Activated gamma-delta T cell (primary cell): ENCODE measurements at places on chromosomes 4 and X.

- DNase-seq = no peak
These were observed 45.0 kb upstream of the ARHGEF6 start for GRCh38 chrX:136825771-136826170.

DNA sequence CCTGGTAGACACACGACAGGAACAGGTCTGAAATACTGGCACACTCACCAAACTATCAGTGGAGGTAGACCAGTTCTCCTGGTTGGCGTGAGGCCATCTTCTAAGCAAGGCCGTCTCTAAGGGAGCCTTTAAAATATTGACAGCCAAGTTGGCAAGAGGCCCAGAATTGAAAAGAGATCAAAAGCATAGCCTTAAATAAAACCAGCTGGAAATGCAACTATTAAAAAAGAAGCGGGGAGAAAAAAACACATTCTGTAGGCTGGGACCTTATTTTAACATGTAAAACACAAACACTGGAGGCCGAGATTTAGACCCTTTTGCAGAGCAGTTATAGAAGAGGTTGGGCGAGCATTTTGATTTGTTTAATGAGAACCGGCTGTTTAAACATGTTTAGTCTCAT lies 233.0 kb upstream of the CLNK start:
- no peak for DNase-seq

DNA sequence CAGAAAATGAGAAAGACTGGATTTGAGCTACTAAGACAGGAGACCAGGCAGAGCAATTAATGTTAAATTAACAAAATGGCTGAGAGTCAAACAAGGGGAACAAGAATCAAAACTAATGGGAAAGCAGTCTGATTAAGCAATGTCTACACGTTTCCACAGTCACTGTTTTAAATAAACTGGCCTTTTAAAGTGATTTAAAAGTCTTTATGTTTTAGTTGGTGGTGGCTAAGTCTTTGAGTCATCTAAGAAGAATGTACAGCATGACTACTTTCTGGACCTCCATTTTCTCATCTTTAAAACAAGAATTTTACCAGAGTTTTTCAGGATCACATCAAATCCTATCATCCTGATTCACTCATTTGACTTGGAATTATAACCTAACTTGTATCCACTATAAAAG lies 233.8 kb downstream of the ENOX2 start:
- no peak for DNase-seq

- no peak for DNase-seq
These were observed 18.5 kb downstream of the MAEA start for GRCh38 chr4:1307951-1308735.

GRCh38 chrX:153741446-153741845 lies 16.8 kb downstream of the ABCD1 start:
- DNase-seq = no peak

GRCh38 chr4:8209181-8209874 lies 10.2 kb downstream of the SH3TC1 start:
- DNase-seq = no peak

DNA sequence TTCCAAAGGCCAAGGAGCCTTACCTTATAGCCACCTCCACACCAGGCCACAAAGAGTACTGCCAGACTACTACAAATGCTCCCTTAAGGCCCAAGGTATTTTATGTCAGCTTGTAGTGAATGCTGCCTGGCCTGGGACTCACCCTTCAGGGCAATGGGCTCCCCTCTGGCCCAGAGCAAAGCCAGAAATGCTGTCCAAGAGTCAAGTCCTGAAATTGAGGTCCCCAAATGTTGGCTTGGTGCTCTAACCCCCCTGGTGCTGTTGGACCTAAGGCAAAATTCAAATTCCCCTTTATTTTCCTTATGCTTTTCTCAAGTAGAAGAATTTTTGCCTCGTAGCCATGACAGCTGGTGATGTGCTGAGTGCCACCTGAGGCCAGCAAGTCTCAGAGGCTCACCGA lies 1354.3 kb upstream of the DIAPH2 start:
- DNase-seq = no peak
